ENCODE measurements at places on chromosomes 11 and 22.

- no peak for DNase-seq
Measured at GRCh38 chr22:18968011-18968749, 32.1 kb upstream of the PRODH start.

- no peak for DNase-seq
Measured at GRCh38 chr11:75513250-75513649, 12.5 kb downstream of the GDPD5 start.

DNA sequence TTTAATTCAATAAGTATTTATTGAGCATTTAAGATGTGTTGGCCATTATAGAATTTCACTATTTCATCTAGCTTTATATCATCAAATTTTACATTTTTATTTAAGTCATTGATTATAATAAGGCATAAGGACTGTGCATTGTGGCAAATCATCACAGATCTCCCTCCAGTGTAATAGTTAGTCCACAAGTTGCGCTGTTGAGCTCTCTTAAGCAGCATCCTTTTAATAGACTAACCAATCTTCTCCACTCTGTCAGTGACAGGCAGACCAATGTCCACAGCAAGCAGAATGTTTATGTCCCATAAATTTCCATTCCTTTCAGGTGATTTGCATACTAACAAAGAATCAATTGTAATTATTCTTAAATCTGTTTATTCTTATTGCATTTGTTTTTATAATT is 595.3 kb upstream of the CCDC90B start:
- DNase-seq: peak; percentile 18

DNA sequence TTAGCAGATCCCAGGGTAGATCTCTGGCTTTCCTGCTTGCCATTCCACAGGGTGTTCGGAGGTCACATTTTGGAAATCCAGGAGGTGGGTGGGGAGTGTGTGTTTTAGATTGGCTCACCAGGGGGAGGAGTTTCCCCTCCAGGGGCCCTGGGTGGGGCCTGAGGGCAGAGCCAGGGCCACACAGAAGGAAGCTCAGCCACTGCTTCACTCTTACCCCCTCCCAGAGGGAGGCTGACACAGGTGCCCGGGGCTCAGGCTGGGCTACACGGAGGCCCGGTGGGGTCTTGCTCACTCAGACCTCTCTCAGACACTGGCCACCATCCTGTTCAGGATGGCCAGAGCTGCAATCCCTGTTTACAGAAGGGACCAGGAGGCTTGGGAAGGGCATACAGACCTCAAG is 2.5 kb downstream of the WNT7B start:
- DNase-seq: no peak

DNA sequence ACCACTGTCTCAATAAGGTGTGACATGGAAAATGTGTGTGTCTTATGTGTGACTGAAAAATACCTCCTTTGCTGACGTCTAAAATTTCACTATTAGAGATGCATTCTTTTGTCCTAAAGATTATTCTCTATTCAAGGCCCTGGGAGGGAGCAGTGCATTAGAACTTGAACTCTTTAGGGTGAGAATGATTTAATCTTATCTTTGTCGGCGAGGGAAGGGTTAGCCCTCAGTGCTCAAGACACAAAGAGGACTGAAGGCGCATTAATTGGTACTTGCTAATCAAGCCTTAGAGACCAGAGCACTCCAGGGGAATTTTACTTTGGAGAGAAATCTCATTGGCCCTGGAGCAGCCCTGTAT is 29.8 kb upstream of the PLET1 start:
- peak; percentile 43 for DNase-seq

- no peak for DNase-seq
Measured at GRCh38 chr11:20036626-20037335, 123.5 kb downstream of the DBX1 start.

DNA sequence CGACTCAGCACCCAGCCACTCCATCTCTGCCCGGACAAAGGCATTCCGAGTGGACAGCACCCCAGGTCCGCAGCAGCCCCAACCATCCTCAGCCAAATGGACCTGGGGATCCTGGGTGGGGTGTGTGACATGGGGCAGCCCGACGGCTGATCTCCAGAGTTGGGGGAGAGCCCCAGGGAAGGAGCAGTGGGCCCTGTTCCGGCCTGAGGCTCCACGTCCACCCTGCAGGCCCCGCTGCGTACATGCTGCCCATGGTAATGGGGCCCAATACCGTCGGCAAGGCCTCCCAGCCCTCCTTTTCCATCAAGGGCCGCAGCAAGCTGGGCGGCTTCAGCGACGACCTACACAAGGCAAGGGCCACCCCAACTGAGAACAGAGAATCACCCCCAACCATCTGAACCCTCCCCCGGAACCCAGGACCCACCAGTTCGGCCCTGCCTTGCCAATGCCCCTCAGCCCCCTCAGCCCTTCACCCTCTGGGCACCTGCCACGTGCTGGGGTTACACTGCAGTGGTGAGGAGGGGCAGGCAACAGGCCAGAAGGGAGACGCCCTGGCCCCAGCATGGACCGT is 5.4 kb downstream of the SCGB1C1 start:
- no peak for DNase-seq

GRCh38 chr11:25980091-25980490 is 351.8 kb upstream of the ANO3 start:
- DNase-seq: no peak

GRCh38 chr22:24763872-24764485 is 10.5 kb downstream of the PIWIL3 start:
- no peak for DNase-seq

GRCh38 chr22:20553947-20554741 is 46.7 kb downstream of the MED15 start:
- no peak for DNase-seq

DNA sequence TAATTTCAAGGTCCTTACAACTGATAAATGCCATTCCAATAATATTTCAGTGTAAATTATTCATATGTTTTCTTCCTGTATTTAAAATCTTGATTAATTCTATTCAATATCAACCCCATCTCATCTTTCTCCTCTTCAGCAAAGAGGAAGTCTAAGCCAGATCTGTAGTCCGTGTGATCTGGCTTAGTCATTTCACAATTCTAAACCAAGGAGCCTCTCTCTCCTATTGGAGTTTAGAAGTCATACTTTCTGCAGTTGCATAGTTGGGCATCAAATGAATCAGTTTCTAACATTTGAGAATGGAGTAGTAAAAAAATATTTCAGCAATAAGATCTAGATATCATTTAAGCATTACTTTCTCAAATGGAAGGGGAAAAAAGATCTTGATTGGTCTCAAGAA is 354.9 kb downstream of the JRKL start:
- DNase-seq: no peak

DNA sequence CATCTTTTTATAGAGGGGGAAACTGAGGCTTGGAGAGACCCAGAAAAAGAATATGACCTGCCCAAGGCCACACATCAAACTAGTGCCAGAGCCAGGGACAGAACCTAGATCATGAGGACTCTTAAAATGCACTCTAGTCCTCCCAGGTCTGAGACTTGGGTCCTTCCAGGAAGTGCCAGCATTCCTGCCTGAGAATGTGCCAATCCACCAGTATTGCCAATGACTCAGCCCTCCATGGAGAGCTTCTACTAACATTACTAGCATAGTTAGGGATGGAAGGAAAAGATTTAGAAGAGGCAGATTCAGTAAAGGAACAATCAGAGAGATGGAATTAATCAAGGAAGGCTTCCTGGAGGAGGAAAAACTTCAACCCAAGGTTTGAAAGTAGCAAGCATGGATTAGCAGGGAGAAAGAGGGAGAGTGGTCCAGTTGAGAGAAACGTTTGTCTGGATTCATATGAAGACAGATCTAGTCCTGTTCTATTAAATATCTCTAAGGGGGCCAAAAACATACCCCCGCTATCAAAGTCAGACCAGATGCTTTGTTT is 20.1 kb upstream of the SMIM35 start:
- no peak for DNase-seq

GRCh38 chr11:2709429-2709828 is 9.6 kb upstream of the KCNQ1OT1 start:
- DNase-seq: no peak

GRCh38 chr11:5123802-5124521 is 14.2 kb downstream of the OR52A5 start:
- no peak for DNase-seq

DNA sequence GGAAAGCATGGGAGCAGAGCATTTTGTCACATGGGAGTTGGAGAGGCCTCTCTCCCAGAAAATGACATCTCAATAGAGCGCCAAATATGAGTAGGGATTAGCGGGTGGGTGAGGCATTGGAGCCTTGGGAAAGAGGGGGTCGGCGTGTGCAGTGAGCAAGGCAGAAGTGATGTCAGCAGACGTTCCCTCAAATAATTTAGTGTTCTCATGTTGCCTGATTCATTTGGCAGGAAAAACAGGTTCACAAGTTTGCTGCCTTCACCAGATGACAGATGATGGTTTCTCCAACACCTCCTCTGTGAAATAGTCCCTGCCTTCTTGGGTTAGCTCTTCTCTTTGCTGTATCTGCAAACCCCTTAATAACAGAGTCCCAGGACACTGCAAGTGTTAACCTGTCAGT is 118.5 kb upstream of the ARHGAP20 start:
- no peak for DNase-seq

- DNase-seq: no peak
Measured at GRCh38 chr11:14026961-14027360, 64.4 kb downstream of the SPON1 start.

DNA sequence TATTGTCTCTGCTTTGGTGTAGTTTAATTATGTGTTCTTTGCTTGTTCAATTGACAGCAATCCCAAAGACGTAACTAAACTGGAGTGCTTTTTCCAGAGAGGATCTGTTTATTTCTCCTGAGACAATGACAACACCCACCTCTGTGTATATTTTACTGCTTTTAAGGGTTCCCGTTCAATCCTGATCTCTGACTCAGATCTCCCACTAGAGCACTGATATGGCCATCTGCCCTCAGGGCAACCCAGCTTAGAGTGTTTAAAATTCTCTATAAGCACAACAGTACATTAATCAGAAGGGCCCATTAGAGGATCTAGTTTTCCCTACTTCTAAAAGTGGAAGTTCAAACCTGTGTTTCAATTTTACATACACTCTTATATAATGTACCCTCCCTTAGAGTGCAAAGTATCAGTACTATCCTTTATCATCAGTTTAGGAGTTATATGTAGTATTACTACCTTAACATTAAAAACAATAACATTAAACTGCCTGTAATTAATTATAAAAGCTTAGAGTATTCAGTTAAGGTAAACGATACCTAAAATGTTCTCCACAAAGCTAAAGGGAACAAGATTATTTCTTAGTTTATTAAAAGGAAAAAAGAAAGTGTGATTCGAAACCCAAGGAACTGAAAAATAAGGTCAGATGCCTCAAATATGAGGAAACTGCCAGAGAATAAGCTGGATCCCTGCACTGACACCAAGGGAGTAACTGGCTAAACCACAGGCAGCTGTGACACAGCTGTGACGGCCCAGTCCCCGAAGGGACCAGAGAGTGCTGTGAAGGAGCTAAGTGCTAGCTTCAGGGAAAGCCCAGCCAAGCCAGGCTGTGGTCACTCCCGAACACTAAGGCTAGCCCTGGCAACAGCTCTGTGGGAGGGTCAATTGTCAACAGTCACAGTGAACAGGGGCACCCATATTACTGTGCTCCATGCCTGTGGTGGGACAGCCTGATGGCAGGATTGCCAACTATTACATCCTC is 15.2 kb downstream of the UFD1 start:
- DNase-seq: no peak

- peak; percentile 44 for DNase-seq
Measured at GRCh38 chr11:67054836-67055523, 1.7 kb upstream of the RHOD start.

DNA sequence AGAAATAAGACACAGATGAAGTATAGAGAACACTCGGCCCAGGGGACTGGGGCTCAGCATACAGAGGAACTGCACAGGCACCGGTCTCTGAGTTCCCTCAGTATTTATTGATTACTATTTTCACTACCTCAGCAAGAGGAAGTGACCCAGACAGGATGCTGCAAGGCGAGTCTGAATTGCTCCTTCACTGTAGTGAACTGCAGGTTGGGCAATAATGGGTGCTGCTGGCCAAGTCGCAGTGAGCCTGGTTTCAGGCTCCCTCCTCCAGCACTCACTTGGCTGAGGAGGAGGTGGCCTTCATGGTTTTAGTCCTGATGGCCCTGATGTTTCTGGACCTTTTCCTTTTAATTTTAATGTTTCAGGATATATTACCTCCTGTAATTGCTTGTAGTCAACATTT is 10.4 kb downstream of the OR52K2 start:
- DNase-seq: no peak

- DNase-seq: no peak
Measured at GRCh38 chr22:42319386-42319785, 48.9 kb upstream of the TCF20 start.

GRCh38 chr11:78834886-78835285 is 260.2 kb upstream of the NARS2 start:
- no peak for DNase-seq

DNA sequence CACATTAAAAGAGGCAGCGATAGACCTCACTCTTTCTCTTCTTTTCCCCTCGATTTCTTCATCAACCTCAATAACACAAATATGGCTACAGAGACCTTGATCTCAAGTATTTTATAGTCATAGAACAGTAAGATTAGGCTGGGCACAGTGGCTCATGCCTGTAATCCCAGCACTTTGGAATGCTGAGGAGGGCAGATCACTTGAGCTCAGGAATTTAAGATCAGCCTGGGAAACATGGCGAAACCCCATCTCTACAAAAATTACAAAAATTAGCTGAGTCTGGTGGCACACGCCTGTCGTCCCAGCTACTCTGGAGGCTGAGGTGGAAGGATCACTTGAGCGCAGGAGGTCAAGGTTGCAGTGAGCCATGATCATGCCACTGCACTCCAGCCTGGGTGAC is 14.6 kb downstream of the SLN start:
- DNase-seq: no peak

- DNase-seq: no peak
Measured at GRCh38 chr22:20728523-20729190, 45.3 kb upstream of the SERPIND1 start.

GRCh38 chr11:46234311-46234710 is 43.2 kb upstream of the CREB3L1 start:
- DNase-seq: no peak

GRCh38 chr11:129728581-129728980 is 87.1 kb upstream of the TMEM45B start:
- no peak for DNase-seq

- no peak for DNase-seq
Measured at GRCh38 chr22:48920776-48921241, 906.9 kb downstream of the BRD1 start.

- no peak for DNase-seq
Measured at GRCh38 chr11:114915871-114916805, 237.8 kb downstream of the NXPE2 start.

GRCh38 chr11:83601914-83602527 is 315.9 kb upstream of the CCDC90B start:
- no peak for DNase-seq

GRCh38 chr11:126805870-126806269 is 194.7 kb downstream of the KIRREL3 start:
- DNase-seq: no peak

DNA sequence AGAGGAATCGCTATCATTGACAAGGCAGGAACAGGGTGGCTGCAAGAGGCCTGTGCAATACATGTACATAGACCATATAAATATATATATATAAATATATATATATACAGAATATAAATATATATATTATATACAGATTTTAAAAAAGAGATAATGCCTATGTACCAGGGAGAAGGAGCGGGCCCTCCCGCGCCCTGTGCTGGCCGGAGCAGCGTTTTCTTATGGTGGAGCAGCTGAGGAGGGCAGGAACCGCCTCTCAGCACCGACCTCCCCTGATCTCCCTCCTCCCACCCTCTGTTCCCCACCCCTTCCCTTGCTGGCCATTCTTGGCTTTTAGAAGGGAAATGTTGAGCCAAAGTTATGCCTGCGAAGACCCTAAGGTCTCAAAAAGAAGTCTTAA is 31.8 kb downstream of the SCN3B start:
- DNase-seq: no peak

- no peak for DNase-seq
Measured at GRCh38 chr11:70097783-70098563, 19.9 kb downstream of the ANO1 start.

Data from SW 1271 (cell line).